ENCODE measurements at places on chromosomes 2 and 18.

DNA sequence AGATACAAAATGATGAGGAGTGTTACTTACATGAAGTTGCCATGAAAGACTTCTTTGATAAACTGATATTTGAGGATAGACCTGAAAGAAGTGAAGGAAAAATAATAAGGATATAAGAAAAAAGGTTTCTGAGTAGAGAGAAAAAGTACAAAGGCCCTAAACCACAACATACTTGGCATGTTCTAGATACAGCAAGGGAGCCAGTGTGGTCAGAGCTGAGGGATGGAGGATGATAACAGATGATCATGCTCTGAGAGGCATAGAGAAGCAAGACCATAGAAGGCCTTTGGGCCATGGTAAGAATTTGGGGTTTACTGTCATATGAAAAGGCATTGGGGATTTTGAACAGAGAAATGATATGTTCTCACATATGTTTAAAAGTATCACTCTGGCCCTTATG is 424.1 kb upstream of the CHST9 start:
- DNase-seq, result no peak

- DNase-seq, result no peak
These were observed 42.6 kb upstream of the HPCAL1 start for GRCh38 chr2:10260130-10260529.

- DNase-seq, result no peak
These were observed 6.8 kb upstream of the CDH20 start for GRCh38 chr18:61326407-61326806.

DNA sequence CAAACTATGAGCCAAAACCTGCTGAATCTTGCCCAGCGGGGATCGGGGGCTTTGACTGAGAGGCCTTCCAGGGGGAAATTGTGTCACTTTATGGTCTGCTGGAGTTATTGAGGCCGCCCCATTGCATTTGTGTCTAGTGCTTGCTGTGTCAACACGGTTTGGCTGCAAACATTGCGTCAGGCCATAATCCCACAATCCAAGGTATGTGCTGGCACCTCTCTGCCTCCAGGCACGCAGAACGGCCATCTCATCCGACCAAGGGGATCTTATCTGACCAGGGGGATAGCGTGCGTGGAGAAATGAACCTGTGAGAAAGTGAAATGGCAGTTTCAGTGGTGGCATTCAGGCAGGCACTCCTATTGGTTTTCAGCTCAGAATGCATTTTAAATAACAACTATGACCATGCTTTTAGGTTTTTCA is 18.1 kb upstream of the LYPD6B start:
- no peak for DNase-seq

Data from stimulated activated naive CD4-positive, alpha-beta T cell (primary cell).